ENCODE measurements at places on chromosomes 1 and 21.

DNA sequence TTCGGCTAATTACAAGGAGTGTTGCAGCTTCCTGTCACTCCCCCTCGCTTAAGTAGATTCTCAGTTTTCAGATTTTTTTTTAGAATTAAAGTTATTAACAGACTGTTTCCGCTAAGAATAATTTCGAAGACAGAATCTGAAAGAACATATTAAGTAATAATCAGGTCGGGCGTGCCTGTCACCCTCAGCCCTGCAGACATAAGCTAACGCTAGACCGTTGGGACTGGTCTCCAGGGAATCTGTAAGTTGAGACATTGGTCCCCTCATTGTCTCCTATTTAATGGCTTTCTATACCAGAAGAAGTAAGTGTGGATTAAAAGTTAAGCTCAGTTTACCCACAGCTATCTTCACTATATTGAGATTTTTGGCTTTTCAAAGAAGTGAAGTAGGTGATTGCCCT is 14.5 kb downstream of the NMNAT1 start:
- no peak for DNase-seq

GRCh38 chr21:33642896-33643657 is 776 bp downstream of the ITSN1 start:
- DNase-seq, result peak; percentile 16

DNA sequence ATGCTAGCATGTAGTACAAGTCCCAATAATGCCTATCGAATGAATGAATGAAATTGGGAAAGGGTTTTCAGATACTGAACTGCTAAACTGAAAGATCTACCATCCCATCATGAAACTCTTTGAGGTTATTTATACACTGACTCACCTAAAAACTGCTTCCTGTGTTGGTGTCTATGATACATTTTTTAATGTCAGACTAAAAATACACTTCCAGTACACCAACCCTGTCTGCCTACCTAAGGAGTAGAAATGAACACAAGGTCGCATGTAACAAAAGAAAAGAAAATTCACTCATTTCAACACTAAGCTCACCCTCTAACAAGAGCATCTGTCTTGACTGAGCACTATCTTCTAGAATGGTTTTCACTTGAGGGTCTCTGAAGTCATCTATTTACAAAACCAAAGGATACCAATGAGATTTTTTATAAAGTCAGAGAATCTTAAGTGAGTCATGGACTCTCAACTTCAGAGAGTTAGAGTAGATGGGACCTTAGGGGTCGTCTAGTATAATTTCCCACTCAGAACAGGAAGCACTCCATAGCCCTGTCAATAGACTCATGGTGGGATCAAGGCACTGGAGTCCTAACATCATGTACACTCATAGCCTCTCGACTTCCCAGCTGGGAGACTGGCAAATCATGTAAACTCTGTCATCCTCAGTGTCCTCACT is 53.4 kb downstream of the WLS start:
- no peak for DNase-seq

GRCh38 chr1:245325922-245326795 is 171.4 kb downstream of the KIF26B start:
- no peak for DNase-seq

- no peak for DNase-seq
These were observed 62.5 kb downstream of the TBX15 start for GRCh38 chr1:118925651-118926050.

DNA sequence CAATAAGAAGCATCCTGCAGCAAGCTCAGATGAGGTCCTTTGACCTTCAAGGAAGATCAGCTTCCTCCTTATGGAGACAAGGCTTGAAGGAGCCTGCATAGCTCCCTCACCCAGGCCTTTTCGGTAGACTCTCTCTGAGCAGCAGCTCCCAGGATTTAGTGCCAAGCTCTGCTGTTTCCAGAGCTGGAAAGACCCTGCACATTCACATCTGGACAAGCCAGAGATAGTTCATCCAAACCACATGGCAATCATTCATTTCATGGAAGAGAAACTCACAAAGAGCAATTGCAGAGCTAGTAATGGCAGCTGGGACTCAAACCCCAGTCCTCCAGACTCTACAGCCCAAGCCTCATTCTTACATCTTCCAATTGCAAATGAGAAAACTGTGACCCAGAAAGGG is 76.4 kb upstream of the EDN2 start:
- DNase-seq, result no peak

Data from germinal center (tissue), 1 donor.